Activated CD8-positive, alpha-beta memory T cell treated with anti-CD3 and anti-CD28 coated beads for 4 hours (primary cell): ENCODE measurements at places on chromosomes 16 and 17.

GRCh38 chr16:48113471-48113870 is 42.3 kb downstream of the ABCC12 start:
- no peak for DNase-seq

GRCh38 chr16:15880434-15881308 is 7.7 kb downstream of the CEP20 start:
- no peak for DNase-seq

GRCh38 chr16:3304370-3304769 is 860 bp downstream of the TIGD7 start:
- DNase-seq, result no peak

- no peak for DNase-seq
Measured at GRCh38 chr16:90001761-90002503, 17.3 kb downstream of the DBNDD1 start.

DNA sequence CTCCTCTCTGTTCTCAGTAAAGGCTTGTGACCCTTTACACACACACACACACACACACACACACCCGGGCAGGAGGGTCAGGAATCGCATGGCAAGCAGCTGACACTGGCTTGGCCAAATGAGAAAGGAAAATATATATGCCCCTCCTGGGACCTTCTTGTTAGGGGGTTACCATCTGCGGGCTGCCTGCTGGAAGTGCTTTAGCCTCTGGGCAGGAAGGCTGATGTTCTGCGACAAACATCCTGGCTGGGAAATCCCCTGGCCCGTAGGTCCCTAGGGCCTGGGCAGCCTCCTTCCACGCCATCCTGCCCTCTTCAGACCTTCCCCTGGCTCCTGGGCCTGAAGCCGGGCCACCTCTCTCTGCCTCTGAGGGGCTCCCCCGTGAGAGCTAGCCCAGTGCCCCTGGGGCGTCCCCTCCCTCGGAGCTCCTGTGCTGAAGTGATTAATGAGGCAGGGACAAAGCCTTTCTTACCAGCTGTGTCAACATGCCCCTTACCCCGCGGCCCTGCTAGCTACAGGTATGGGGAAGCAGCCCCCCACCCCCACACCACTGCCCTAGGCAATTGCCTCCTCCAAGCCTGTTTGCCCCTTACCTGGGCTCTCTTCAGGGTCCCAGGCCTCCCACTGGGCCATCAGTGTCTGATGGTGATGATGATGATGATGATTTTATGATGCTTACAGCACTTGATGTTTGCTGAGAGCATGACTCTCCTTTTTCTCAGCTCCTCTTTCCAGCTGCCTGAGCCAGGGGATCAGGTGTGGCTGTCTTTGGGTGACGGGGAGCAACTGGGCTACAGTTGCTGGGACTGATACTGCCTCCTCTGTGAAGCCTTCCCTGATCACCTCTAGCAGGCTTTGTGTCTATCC is 32.8 kb upstream of the ETV4 start:
- DNase-seq, result no peak

- no peak for DNase-seq
Measured at GRCh38 chr17:29063992-29064391, 21.1 kb downstream of the PIPOX start.

DNA sequence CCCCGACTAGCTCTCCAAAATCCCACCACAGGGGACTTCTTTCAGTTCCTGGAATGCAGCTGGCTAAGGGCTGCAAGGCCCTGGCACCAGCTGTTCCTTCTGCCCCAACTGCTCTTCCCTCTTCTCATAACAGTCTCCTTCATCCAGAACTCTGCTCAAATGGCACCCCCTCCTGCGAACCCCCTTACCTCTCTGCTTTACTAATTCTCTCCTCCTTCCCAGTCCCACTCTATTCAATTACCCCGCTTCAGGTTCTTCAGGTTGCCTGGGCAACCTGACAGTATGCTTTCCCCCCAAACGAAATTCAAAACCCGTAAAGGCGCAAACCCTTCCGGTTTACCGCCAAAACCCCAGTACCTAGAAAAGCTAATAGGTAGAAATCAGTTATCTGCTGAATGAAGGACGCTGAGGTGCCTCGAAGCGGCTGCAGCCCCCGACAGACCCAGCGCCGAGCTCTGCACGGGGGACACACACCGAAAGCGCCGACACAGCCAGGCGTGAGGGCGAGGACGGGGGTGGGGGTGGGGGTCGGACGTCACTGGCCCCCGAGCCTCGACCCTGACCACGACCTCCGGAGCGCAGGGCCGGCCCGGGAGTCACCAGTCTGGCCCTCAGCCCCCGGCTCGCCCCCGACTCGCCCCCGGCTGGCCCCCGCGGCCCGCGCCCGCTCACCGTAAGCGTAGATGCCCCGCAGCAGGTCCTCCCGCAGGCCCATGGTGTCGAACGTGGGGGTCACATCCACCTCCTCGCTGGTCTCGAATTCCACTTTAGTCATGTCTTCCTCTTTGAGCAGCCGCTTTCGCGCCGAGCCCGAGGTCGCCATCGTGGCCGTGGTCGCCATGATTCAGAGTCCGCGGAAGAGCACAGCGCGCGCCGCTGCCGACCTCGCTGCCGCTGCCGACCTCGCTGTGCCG is 550 bp downstream of the EIF4A3 start:
- DNase-seq, result no peak

DNA sequence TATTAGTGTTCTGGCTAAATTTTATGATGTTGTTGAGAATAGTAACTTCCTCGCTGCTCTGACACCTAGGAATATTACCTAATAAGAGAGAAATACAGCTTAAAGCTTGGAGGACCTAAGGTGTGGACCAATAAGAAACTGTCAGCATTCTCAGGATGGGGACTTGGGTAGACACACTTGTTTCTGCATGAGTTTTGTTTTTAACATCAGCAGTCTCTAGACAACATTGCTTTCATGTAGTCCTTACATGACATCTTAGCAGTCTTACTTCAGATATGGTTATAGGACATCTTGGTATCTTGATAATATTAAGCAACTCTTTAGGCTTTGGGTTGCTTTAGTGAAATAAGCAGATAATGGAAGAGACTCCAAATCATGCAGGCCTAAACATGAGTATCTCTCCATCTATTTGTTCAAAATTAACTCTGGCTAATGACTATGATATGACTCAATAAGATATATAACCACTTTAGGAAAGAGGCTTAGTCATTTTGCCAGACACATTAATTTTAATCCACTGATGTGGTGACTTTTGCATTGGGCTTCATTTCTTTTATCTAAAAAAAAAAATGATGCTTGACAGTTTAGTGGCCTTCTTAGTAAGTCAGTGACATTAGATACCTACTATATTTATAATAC is 84.5 kb downstream of the WNT3 start:
- no peak for DNase-seq

GRCh38 chr17:64410750-64411490 is 20.3 kb upstream of the PECAM1 start:
- no peak for DNase-seq

- DNase-seq, result no peak
Measured at GRCh38 chr16:88289561-88289960, 93.2 kb upstream of the ZNF469 start.

- DNase-seq, result no peak
Measured at GRCh38 chr17:59456923-59457615, 108.3 kb upstream of the DHX40 start.

DNA sequence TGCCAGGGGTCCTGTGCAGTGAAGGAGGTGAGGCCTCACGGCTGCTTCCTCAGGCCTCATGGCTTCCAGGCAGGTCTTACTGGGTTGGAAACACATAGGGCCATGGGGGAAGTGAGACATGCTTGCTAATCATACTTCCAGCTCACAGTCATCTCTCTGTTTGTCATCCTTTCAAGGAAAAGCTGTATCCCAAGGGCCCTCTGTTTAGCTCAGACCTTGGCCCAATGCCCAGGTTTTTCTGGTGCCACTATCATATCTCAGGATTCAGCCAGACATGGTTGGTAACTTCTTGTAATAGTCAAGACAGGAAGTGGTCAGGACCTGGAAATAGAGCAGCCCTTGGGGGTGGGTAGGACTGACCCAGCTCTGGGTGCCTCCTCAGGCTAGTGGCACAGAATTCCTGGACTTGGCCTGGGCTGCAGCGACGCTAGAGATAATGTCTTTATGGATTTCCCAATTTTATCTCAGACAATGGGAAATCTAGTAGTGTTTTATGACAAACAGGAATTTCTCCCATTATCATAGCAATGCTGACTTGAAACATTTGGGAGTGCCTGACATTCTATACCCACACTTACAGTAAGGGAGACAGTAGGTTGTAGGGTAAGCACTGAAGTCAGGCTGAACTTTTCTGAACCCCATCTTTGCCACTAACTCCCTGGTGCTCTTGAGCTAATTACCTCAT is 13.5 kb upstream of the ITGB3 start:
- no peak for DNase-seq

DNA sequence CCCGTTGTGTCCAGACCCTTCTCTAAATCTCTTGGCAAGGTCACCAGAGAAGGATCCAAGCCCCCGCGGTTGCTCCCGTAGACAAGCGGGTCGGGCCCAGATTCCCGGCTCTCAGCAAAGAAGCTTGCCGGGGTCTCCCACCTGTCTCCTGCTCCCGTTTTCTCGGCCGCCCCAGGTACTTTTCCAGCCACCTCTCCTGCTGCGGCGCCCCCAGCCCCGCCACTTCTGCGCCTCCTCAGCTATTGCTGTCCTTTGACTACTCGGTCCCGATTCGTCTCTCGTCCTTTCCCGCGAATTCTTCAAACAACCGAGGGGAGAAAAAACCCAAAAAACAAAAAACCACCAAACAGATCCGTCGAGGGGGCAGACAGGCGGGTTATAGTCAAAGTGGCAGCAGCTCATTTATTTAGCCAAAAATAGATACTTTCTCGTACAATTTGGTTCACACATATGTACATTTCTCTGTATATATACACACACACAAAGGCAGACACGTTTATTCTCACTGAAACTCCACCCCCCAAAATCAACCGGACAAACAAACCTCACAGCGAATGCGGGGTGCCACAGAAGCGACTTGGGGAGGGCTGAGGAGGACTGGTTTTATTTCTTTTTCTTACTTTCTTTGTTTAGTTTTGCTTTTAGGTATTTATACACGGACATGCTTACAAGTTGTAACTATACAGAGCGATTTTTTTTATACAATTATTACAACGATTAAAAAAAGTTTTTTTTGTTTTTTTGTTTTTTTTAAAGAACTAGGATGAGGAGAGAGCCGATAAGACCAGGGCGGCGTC is 3.5 kb downstream of the IRX3 start:
- no peak for DNase-seq
